Muscle of leg (tissue), 16 donors: ENCODE measurements at places on chromosomes 5 and 9.

- H3K36me3 ChIP-seq: no peaks in the 10 kb centered on the region
- no peak for DNase-seq
- H3K4me1 ChIP-seq: no peaks in the 10 kb centered on the region
- no peak overlapping the region for H3K4me3 ChIP-seq
Observed at GRCh38 chr9:90844326-90844725, 42.7 kb downstream of the SYK start.

GRCh38 chr5:30040488-30041118 is 1152.9 kb upstream of the CDH6 start:
- no peaks in the 10 kb centered on the region for H3K4me1 ChIP-seq
- H3K27me3 ChIP-seq: no peaks in the 10 kb centered on the region
- no peak overlapping the region for H3K4me3 ChIP-seq

DNA sequence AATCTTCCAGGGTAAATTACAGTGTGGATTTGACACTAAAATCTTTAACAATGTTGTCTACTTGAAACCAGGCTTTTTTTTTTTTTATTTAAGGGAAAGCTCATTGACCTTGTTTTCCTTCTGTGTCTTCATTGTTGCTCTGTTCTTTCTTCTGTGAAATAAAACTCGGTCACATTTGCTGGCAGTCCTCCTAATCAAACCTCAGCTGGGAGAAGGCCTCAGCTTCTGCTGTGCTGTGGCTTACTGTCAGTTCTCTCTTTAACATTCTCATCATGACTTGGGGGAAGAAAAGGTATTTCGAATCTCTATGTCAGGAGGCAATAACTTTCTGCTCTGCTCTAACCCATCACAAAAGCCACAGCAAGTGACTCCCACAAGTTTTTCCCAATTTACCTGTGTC is 268.9 kb downstream of the ZNF608 start:
- no peak overlapping the region for H3K27ac ChIP-seq
- no peak overlapping the region for H3K4me3 ChIP-seq
- H3K4me1 ChIP-seq: no peaks in the 10 kb centered on the region
- no peaks in the 10 kb centered on the region for H3K36me3 ChIP-seq
- peak; percentile 48 for DNase-seq

- H3K36me3 ChIP-seq: no peaks in the 10 kb centered on the region
- H3K27ac ChIP-seq: no peak overlapping the region
- no peaks in the 10 kb centered on the region for H3K4me1 ChIP-seq
- DNase-seq: no peak
Observed at GRCh38 chr9:29289365-29289764, 1716.1 kb upstream of the C9orf72 start.

GRCh38 chr5:143101725-143102386 is 301.6 kb downstream of the NR3C1 start:
- H3K36me3 ChIP-seq: no peaks in the 10 kb centered on the region
- H3K27ac ChIP-seq: peak overlapping the region; percentile 74
- H3K4me1 ChIP-seq: peaks cover 12% of the 10 kb centered on the region
- no peak overlapping the region for H3K4me3 ChIP-seq
- peak; percentile 50 for DNase-seq

DNA sequence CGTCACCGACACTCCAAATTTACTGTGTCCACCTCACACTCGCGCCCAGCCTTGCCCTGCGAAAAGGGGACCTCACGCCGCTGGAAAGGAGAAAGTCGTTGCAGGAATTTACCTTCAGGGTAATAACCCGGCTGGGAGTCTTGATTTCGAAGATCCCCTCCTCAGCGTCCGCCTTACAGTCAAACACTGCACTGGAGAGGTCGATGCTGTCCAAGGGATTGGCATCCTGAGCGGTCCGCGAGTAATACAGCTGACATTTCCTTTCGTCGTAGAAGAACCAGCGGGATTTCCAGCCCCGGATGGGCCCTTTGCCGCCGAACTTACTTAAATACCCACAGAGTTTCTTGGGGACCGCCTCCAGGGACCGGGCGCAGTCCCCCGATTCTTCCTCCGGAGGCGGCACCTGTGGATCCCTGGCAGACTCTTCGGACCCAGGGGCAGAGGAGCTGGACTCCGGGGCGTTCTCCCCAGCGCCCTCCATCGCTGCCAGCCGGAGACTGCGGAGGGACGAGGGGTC is 330 bp downstream of the TBC1D2 start:
- peaks cover 8% of the 10 kb centered on the region for H3K27me3 ChIP-seq
- no peaks in the 10 kb centered on the region for H3K36me3 ChIP-seq
- peaks cover 14% of the 10 kb centered on the region for H3K4me1 ChIP-seq
- DNase-seq: no peak

DNA sequence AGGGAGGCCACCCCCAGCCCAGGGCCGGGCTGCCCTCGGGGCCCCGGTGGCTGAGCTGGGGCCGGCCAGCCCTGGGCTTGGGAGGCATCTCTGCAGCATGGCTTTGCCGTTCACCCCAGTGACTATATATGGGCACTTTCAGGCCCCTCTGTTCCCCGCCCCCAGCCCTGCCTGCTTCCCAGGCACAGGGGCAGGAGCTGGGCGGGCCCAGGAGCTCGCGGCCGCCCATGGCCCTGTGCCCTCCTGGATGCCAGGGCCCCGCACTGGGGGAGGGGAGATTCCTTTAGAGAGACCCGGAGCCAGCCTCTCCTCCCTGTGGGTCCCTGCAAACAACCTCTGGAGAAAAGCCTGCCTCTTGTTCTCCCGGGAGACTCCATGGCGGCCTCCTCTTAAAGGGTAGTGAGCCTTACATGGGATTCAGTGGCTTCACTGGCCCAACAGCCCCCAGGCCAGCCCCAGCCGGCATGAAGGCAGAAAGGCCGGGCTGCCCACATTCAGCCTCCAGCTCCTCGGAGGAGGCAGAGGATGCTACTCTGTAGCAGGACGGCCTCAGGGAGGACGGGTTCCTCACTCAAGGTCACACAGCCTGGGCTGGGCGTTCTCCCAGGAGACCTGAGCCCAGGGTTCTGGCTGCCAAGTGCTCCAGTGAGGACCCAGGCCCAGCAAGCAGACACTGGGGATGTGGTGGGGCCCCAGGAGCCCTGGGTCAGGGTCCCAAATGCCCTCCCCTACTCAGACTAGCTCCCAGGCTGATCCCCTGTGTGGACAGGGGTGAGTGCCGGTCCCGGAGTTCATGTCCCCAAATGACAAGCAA is 4.1 kb downstream of the NACC2 start:
- H3K4me1 ChIP-seq: peaks cover 78% of the 10 kb centered on the region
- H3K36me3 ChIP-seq: peaks cover 6% of the 10 kb centered on the region
- no peak for DNase-seq

GRCh38 chr5:84602371-84602771 is 217.7 kb upstream of the EDIL3 start:
- no peak overlapping the region for H3K4me3 ChIP-seq
- H3K4me1 ChIP-seq: no peaks in the 10 kb centered on the region
- no peak for DNase-seq
- H3K27ac ChIP-seq: no peak overlapping the region

- no peaks in the 10 kb centered on the region for H3K4me1 ChIP-seq
- H3K27ac ChIP-seq: no peak overlapping the region
- H3K4me3 ChIP-seq: no peak overlapping the region
- H3K27me3 ChIP-seq: no peaks in the 10 kb centered on the region
Observed at GRCh38 chr5:159610966-159611579, 280.8 kb upstream of the IL12B start.

GRCh38 chr5:14153932-14154731 is 11.0 kb downstream of the TRIO start:
- DNase-seq: peak; percentile 92
- peaks cover 40% of the 10 kb centered on the region for H3K4me1 ChIP-seq
- H3K4me3 ChIP-seq: no peak overlapping the region
- no peaks in the 10 kb centered on the region for H3K36me3 ChIP-seq
- H3K27ac ChIP-seq: peak overlapping the region; percentile 81
- H3K27me3 ChIP-seq: no peaks in the 10 kb centered on the region

DNA sequence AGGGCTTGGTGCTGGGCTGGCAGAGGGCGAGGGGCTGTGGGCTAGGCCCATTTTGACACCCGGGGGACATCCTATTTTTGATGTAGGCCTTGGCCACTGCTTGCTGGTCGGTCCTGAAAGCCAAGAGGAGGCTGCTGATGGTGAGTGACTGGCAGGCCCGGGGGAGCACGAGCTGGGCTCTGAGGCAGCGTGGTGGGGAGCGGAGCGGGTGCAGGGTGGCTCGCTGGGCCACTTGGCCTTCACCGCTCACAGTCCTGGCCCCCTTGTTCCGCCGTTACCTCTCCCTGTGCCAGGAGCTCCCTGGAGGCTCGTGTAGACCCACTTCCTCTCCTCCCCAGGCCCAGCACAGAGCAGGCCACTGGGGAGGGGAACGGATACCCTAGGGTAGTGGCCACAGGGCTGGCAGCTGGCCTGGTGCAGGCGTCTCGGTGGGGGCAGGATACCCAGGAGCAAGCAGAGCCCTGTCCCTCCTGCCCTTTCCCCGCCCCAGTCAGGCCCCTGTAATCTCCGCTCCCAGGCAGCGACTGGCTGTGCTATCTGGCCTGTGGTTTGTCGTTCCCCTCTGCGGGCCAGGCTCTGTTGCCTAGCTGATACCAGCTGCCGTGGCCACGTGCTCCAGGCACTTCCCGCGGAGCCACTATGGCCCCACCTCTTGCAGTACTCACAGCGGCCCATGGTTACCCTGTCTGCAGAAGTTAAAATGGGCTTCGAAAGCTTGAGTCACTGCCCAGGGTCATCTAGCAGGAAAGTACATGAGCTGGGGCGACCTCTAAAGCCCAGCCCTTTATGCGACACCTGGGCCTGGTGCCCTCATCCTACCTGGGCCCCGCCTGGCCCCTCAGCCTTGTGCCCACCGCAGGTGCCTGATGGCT is 11.7 kb upstream of the DOLPP1 start:
- H3K27me3 ChIP-seq: no peaks in the 10 kb centered on the region
- DNase-seq: peak; percentile 65
- peaks cover 18% of the 10 kb centered on the region for H3K4me1 ChIP-seq
- H3K27ac ChIP-seq: peak overlapping the region; percentile 55
- peaks cover 66% of the 10 kb centered on the region for H3K36me3 ChIP-seq
- no peak overlapping the region for H3K4me3 ChIP-seq

DNA sequence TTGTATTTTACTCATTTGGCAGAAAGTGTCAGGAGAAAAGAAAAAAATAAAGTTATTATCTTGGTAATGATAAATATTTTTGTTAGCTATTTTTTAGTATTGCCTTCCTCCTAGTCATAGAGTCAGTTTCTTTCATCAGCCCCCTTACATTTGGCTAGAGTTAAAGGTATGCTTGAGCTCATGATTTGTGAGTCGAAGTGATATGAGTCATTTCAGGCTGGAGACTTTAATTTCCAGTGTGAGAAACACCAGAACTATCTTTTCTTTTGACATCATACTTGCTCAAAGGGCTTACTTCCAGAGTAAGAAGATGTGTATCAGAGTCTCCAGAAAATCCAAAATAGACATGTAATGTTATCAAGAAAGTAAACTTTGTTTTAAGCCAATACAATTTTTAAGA is 746.7 kb upstream of the TYRP1 start:
- no peak for DNase-seq
- no peaks in the 10 kb centered on the region for H3K4me1 ChIP-seq
- H3K27ac ChIP-seq: no peak overlapping the region
- no peaks in the 10 kb centered on the region for H3K27me3 ChIP-seq

- no peak overlapping the region for H3K4me3 ChIP-seq
- peaks cover 6% of the 10 kb centered on the region for H3K4me1 ChIP-seq
- no peaks in the 10 kb centered on the region for H3K36me3 ChIP-seq
- no peaks in the 10 kb centered on the region for H3K27me3 ChIP-seq
Observed at GRCh38 chr5:173634465-173634983, 18.1 kb upstream of the BOD1 start.

DNA sequence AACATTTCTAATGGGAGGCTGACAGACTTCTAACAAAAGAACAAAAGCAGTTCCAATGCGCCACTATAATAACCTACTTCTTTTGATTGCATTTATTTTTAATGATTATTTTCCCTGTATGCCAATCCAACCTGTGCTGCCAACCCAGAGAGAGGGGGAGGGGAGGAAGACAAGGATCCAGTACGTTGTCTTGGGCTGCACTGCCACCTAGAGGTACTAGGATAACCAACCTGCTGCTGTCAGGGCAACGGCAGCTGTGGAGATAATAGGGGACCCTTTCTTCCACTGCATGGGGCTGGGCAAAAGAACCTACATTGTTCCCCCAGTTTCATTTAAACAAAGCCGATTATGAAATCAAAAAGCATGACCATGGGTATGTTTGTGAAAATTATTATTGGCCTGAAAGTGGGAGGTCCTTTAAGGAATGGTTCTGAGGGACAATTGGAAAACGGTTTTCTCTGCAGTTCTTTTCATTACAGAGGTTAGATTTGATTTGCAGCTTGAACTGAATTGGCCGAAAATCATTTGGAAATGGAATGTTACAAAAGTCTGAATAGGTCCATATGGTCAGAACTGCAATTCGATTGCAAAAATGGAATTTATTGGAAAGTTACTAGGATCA is 101.3 kb downstream of the RASEF start:
- H3K4me1 ChIP-seq: no peaks in the 10 kb centered on the region
- no peaks in the 10 kb centered on the region for H3K36me3 ChIP-seq
- DNase-seq: peak; percentile 83
- no peak overlapping the region for H3K27ac ChIP-seq
- no peak overlapping the region for H3K4me3 ChIP-seq
- H3K27me3 ChIP-seq: peaks cover 2% of the 10 kb centered on the region
